ENCODE measurements at places on chromosomes 1 and 21. TPM values are rescaled to one million over a fixed set of nuclear protein-coding genes. Genes with fewer than 3 reads are reported as not detected.

- no peaks in the 10 kb centered on the region for H3K27me3 ChIP-seq
- DNase-seq, result no peak
- H3K27ac ChIP-seq, result no peak overlapping the region
- H3K4me3 ChIP-seq, result no peak overlapping the region
- no peaks in the 10 kb centered on the region for H3K36me3 ChIP-seq
Observed at GRCh38 chr1:219020386-219020785, 153.3 kb upstream of the LYPLAL1 start.

DNA sequence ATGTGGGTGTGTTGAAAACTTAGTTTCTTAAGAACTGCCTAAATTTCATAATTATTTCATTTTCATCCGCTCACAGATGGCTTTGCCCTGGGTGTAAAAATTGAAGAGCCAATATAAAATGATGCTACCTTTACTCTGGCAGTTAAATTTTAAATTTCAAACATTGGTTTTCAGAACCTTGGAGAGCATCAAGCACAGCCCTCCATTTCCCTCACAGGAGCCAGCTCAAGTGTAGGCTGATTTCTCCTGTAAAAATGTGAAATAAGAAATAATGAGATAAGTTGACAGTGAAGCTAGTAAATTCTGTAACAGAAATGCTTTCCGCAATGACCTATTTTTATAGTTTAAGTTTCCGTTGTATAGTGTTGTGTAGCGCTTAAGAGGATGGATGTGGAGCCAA lies 53.9 kb upstream of the AKT3 start:
- no peak overlapping the region for H3K4me3 ChIP-seq
- H3K27ac ChIP-seq, result no peak overlapping the region
- no peaks in the 10 kb centered on the region for H3K36me3 ChIP-seq
- no peaks in the 10 kb centered on the region for H3K4me1 ChIP-seq
- no peak for DNase-seq

GRCh38 chr1:213166852-213167251 lies 115.8 kb downstream of the RPS6KC1 start:
- H3K4me1 ChIP-seq, result no peaks in the 10 kb centered on the region
- H3K4me3 ChIP-seq, result no peak overlapping the region
- H3K36me3 ChIP-seq, result no peaks in the 10 kb centered on the region
- H3K27ac ChIP-seq, result no peak overlapping the region

DNA sequence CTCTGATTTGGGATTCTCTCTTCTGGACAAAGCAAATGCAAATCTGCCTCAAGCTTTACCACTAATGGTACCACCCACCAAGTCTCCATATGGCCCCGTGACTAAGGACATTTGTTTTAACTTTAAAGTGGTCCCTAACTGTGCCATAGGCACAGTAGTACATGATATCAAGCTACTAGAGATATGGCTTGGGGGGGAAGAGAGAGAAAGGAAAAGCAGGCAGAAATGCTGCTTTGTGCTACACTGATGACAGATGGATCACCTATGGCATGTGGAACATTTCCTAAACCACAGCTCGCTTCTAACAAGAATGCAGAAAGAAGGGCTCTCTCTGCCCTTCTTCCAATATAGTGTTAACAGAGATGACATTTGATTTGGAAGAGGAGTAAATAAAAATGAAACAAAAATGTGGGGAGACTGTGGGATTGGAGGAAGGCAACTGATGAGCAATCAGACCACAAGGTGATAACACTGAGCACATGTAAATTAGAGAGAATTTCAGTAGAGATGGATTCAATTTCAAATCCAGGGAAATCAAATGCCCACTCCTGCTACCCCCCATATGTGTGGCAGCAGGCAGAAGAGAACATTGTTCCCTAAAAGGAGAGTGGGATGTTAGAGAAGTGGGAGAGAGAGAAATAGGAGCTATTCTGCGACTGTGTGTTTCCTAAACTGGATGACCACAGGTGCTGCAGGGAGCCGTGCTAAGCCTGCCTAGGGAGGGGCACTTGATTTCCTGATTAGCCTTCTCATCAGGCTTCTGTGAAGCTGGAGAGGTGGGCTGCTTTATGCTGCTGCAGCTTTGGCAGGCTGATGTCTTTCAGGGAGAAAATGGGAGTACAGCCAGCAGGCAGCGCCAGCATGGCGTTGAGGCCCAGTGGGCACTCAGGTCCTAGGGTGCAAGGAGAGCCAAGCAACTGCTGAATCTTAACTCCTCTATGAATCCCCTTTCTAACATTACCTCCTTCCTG lies 75.3 kb downstream of the ZNF648 start:
- no peak overlapping the region for H3K4me3 ChIP-seq
- no peaks in the 10 kb centered on the region for H3K36me3 ChIP-seq
- DNase-seq, result no peak
- no peaks in the 10 kb centered on the region for H3K27me3 ChIP-seq

GRCh38 chr1:37186246-37186756 lies 152.0 kb upstream of the GRIK3 start:
- H3K4me1 ChIP-seq, result no peaks in the 10 kb centered on the region
- H3K4me3 ChIP-seq, result no peak overlapping the region
- no peak for DNase-seq
- H3K36me3 ChIP-seq, result no peaks in the 10 kb centered on the region
- peaks cover 3% of the 10 kb centered on the region for H3K27me3 ChIP-seq
- no peak overlapping the region for H3K27ac ChIP-seq

- no peak for DNase-seq
- no peaks in the 10 kb centered on the region for H3K27me3 ChIP-seq
- no peaks in the 10 kb centered on the region for H3K4me1 ChIP-seq
Observed at GRCh38 chr1:44862829-44863401, 19.9 kb upstream of the PTCH2 start.

DNA sequence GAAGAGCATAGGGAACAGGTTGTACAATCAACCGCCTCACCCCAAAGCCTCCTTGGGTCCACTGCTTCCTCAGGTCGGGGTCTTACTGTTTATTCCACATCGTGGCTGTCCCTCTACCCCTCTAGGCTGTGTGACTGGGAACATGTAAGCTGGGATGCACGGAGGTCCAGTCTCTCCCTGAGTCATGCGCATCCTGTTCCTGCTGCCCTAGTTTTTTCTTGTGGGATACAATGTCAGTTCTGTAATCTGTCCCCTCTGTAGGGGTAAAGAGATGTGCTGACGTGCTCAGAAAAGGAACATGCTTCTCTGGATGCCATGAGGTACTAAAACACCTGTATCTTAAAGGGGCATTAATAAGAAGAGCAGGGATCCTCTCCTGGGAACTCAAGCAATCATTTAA lies 66.2 kb downstream of the SLC45A1 start:
- H3K27me3 ChIP-seq, result peaks cover 7% of the 10 kb centered on the region
- no peak for DNase-seq
- peaks cover 22% of the 10 kb centered on the region for H3K36me3 ChIP-seq
- H3K4me1 ChIP-seq, result peaks cover 66% of the 10 kb centered on the region

DNA sequence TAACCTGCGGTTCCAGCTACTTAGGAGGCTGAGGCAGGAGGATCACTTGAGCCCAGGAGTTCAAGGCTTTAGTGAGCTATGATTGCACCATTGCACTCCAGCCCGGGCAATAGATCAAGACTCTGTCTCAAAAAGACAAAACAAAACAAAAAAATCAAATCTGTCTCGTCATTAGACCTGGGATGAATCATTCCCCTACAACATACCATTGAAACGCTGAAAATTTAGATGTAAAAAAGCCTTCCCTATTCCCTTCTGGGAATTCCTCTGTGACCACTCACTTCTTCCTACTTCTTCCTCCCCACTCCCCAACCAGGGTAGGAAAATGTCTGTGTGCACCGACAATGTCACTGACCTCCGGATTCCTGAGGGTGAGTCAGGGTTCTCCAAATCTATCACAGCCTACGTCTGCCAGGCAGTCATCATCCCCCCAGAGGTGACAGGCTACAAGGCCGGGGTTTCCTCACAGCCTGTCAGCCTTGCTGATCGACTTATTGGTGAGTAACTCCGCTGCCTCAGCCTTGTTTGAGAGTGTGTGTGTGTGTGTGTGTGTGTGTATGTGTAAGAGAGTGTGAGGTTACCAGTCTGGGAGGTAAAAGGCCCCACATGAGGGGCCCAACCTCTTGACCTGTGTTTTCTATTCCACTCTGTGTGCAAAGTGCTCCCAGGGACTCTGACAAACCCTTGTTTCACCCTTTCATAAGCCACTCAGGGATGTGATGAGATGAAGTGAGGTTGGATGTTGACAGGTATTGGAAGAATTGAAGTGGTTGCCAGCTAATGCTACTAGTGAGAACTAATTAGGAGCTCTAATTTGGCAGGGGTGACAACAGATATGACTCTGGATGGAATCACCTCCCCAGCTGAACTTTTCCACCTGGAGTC lies 16.3 kb upstream of the SARS1 start:
- peaks cover 9% of the 10 kb centered on the region for H3K4me1 ChIP-seq
- H3K4me3 ChIP-seq, result no peak overlapping the region
- H3K27ac ChIP-seq, result peak overlapping the region; percentile 19
- no peaks in the 10 kb centered on the region for H3K36me3 ChIP-seq

GRCh38 chr1:99704356-99704816 lies 58.5 kb downstream of the PALMD start:
- peaks cover 11% of the 10 kb centered on the region for H3K4me1 ChIP-seq
- H3K4me3 ChIP-seq, result no peak overlapping the region
- peaks cover 1% of the 10 kb centered on the region for H3K27me3 ChIP-seq
- H3K27ac ChIP-seq, result no peak overlapping the region

DNA sequence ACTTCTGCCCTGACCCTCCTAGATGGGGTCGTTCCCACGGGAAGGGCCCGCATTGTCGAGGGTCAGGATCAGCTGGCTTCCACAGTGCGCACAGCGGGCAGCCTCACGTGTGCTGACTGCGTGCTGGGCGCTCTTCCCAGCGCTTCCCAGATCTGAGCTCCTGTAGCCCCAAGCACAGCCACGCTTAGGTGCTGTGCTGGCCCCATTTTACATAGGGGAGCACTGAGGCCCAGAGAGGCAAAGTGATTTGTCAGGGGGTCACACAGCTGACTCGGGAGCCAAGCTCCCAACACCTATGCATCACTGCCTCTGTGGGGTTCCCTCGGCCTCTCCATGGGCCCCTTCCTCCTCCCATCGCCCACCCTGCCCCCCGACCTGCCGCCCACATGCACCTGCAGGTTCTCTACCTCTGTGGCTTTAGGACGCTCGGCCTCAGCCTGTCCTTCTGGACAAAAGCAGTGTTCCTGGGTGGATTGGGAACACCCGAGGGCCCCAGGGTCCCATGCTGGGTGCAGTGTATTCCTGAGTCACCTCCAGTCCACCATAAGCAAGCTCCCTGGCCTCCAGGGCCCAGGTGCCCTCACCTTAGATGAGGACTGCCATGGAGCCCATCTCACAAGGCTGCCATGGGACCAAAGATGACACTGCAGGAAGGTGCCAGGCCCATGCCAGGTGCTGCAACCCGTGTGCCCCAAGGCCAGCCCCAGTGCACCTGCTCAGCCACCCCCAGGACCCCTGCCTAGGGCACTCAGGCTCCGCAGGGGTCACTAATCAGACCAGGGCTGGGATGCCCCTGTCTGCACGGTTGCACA lies 23.3 kb downstream of the TFF3 start:
- DNase-seq, result no peak
- no peak overlapping the region for H3K27ac ChIP-seq
- peaks cover 21% of the 10 kb centered on the region for H3K4me1 ChIP-seq
- peaks cover 10% of the 10 kb centered on the region for H3K27me3 ChIP-seq
- no peak overlapping the region for H3K4me3 ChIP-seq

- no peaks in the 10 kb centered on the region for H3K27me3 ChIP-seq
- H3K36me3 ChIP-seq, result peaks cover 12% of the 10 kb centered on the region
Observed at GRCh38 chr1:100107696-100108095, 25.0 kb downstream of the SASS6 start.

GRCh38 chr1:75472089-75472970 lies 138.6 kb downstream of the SLC44A5 start:
- DNase-seq, result no peak
- H3K4me1 ChIP-seq, result no peaks in the 10 kb centered on the region
- no peak overlapping the region for H3K4me3 ChIP-seq
- H3K27ac ChIP-seq, result no peak overlapping the region

DNA sequence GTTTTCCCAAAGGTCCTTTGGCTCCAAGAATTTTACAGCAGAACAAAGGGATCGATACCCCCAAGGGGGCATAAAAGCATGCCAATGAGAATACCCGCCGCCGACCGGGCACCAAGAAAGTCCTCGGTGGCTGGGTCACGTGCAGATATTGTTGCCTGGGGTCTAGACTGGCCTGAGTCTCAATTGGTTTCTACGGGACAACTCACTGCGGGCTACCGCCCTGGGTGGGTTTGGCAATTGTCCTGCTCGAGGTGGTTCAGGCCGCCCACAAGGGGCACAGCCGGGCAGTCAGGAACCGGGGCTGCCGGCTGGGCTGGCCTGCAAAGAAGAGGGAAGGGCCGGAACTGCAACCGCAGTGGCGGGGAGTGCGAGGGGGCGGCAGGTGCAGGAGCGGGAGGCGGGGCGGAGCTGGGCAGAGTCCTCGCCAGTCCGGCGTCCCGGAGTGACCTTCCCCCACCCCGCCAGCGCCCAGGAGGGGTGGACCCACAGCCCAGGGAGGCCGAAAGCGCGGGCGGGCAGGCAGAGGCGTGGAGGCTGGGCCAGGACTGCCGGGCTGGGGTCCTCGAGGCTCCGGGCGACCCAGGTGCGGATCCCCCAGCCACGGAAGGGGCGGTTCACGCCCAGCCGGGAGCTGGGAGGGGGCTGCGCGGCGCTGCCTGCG lies 926 bp upstream of the ATP1B1 start:
- peak overlapping the region; percentile 73 for H3K4me3 ChIP-seq
- H3K27me3 ChIP-seq, result peaks cover 8% of the 10 kb centered on the region
- H3K36me3 ChIP-seq, result peaks cover 3% of the 10 kb centered on the region
- H3K27ac ChIP-seq, result no peak overlapping the region
- peaks cover 21% of the 10 kb centered on the region for H3K4me1 ChIP-seq

DNA sequence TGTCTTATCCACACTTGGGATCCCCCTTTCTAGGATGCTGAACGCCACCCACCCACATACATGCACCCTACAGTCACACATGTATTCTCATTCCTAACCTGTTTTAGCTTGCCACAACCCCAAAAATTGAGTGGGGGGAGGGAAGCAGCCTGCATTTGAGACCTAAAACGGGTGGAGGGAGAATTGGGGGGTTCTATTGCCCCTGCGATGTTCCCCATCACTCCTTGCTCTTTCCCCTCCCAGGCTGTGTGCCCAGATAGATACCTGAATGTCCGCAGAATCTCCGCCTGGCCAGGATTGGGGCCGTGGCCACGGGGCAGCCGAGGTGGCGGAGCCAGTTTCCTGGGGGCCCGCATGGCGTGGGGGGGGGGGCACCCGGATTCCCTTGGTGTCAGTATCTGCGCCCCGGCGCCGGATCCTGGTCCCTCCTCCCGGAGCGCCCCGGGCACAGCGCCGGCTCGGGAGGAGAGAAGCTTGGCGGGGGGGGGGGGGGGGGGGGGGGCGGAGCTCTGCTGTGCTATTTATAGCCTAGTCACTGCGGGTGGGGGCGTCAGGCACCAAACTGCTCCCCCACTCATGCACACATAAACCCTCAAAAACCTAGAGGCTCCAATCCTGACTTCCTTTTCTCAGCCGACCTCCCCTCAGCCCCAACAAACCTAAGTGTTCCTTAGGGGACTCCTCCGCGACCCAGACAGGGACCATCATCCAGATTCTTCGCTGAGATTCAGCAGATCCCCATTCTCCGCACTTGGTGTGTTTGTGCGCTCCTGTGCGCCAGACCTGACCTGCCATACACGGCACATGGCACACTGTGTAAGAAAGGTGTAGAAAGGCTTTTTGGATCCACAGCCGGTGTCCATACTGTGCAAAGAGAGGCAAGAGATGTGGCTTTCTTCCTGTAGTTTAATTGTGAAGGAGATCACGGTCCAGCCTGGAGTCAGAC lies 1.9 kb downstream of the ANKRD34A start:
- H3K4me3 ChIP-seq, result peak overlapping the region; percentile 93
- H3K27ac ChIP-seq, result no peak overlapping the region
- no peak for DNase-seq
- H3K27me3 ChIP-seq, result peaks cover 29% of the 10 kb centered on the region
- peaks cover 44% of the 10 kb centered on the region for H3K4me1 ChIP-seq
- peaks cover 4% of the 10 kb centered on the region for H3K36me3 ChIP-seq

Gene AIDA
- 93.4 TPM for total RNA-seq

Gene ZNF281
- 35.1 TPM for total RNA-seq

Gene URB1
- total RNA-seq, result 10.6 TPM

Gene ASCL5
- total RNA-seq, result not detected

Gene C1orf21
- 7.5 TPM for total RNA-seq

Gene AKNAD1
- not detected for total RNA-seq

Gene LY9
- total RNA-seq, result not detected

Gene CHRNB2
- 0.44 TPM for total RNA-seq
